ENCODE measurements at places on chromosomes 12 and 14.

- no peak for DNase-seq
These were observed 650 bp downstream of the GALC start for GRCh38 chr14:87992346-87992717.

DNA sequence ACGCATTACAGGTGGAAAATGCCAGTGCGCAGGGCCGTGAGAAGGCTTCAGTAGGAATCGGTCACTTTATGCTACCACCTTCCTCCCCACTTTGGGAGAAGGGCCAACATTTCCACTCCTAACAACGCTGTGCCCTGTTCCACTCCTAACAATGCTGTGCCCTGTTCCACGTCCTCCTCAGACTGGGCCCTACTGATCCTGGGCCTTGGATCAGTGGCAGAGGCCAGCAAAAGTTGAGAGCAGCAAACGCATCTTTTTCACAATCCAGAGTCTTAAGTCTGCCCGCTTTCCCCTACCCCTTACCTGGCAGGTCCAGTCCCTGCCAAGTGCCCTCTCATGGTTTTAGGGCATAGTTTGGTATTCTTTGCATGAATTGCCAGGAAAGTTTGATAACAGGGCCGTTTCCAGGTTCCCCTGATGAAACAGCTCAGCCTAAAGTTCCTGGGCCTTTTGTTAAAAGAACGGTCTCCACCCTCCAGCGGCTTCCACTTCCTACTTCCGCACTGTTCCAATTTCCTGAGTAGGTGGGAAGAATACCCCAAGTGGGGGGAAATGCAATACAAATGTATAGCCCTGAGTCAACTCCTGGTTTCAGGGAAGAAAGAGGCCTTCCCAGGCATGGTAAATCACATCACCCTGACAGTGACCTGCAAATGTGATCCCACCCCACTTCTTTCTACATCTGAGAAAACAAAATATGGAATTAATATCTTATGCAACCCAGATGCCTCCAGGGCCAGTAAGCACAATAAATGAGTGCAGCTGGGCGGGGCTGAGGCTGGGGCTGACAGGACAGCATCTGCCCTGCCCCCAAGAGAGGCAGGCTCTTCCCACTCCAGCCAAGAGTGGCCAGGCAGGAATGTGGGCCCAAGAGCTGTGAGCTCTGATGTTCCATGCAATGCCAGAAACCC, 15.0 kb downstream of the KCTD10 start:
- no peak for DNase-seq

DNA sequence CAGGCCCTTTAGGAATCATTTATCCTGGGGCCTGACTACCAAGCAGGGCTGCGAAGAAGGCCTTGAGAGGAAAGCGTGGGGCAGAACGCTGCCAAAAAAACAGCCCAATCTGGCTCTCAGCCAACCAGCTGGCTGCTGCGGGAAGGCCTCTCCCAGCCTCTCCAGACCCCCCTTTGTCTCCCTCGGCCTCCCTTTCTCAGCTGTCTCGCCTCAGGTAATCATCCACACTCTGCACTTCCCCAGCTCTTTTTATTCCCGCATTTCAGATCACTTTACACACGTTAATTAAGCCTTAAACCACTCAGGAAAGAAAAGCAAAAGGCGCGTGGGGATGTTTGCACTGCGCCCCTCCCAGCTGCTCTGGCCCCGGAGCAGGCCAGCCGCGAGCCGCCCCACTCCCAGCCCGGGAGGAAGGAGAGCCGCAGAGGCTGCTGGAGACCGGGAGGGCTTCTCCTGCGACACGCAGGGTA, 208.2 kb upstream of the FOXN3 start:
- DNase-seq = peak; percentile 6

DNA sequence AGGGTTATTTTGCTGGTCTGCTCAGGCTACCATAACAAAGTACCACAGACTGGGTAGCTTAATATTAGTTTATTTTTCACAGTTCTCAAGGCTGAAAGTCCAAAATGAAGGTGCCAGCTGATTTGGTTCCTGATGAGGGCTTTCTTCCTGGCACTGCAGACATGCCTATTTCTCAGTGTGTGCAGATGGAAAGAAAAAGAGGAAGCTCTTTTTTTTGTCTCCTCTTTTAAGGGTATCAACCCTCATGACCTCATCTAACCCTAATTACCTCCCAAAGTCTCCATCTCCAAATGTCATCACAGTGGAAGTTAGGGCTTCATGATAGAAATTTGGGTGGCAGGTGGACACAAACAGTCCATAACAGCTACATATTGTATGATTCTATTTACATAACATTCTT, 25.0 kb upstream of the POLR3B start:
- no peak for DNase-seq

DNA sequence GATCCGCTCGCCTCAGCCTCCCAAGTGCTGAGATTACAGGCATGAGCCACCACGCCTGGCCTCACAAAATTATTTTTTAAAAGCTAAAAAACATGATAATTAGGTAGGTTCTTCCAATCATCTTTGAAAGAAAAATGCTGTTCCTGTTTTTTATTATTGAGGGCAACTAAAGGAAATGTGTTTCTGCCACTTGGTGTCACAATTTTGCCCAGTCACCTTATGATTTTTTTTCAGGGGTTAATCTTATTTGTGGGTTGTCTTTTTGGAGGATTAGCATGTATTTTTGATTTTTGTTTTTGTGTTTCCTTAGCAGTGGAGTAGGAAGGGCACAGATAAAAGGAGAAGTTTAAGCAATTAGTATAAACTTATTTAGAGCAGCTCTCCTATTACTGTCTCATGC, 79.8 kb downstream of the PRORP start:
- DNase-seq = no peak

Measured in anterior cingulate cortex (tissue), 58 donors.